ENCODE measurements at places on chromosomes 5 and 9.

DNA sequence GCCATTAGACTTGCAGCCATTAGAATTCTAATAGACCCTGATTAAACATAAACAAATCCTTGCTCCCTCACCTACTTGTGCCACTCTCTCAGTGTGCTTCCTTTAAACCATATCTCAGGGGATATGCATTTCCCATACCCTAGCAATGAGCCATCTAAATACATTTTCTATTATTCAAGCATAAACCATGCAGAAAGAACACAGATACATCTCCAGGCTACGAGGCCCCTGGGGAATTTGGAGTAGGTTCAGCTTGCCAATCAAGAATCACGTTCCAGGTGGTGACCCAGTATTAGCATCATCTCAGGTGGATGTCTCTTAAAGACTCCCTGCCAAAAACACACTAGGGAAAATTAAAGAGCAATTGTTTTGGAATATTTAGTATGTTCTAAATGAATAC lies 93.0 kb upstream of the CCL21 start:
- no peak for DNase-seq

GRCh38 chr5:15790446-15791018 lies 290.6 kb downstream of the FBXL7 start:
- DNase-seq: no peak

- DNase-seq: no peak
Observed at GRCh38 chr9:20670395-20670794, 13.7 kb upstream of the FOCAD start.

- no peak for DNase-seq
Observed at GRCh38 chr9:130997925-130998596, 10.9 kb upstream of the LAMC3 start.

DNA sequence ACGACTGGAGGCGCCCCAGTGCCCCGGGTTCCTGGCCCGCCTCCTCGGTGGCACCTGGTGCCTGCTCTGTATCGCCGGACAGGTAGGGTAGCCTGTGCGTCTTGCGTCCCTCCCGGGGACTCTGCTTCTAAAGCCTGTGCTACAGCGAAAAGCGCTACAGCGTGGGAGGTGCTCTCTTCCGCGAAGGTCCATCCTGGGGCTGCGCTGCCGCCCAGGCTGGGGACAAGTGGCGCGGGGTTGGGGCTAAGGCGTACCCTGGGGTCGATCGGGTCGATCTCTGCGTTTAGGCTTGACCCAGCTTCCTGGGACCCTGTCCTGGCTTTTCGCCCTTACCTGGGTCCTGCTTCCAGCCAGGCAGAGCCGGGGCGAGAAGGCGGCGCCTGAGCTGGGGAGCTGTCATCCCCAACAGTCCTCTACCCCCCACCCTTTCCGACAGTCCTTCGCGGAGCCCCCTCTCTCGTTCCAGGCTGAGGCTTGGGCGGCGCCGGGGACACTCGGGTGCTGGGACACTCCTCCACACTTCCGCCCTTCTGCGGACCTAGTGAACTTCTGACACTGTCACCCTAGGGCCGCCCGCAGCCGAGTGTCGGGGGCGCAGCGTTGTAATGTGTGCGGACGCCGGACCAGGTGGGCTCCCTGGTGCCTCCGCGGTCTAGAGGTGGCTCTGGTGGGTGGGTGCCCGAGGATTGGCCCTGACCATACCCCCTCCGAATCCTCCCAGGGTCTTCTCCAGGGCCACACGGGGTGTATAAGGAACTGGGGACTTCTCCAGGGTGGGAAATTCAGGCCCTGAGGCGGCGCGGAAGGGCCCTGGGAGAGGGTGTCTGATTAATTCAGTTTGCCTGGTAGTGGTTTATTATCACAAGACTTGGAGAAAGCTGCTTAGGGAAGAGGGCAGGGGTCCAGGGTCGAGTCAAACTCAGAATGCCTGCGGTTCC lies 328.2 kb downstream of the SH3GL2 start:
- no peak for DNase-seq

GRCh38 chr5:168822745-168823281 lies 243.6 kb upstream of the PANK3 start:
- DNase-seq: no peak

DNA sequence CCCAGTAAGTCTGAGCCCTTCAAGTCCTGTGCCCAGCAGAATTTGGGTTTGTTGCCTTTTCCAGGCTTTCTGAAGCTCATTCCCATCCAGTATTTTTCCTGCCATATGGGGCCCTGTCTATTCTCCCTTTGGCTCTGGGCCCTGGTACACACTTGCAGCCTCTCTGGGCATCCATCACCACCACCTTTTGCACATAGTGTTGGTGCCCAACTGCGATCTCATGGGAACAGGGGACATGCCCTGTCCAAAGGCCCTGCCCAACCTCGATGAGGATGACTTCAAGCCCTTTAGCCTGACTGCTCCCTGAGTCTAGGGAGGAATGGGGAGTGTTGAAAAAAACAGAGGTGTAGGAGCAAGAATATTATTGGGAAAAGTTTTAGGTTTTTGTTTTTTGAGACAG lies 11.5 kb downstream of the RGS3 start:
- DNase-seq: no peak

- no peak for DNase-seq
Observed at GRCh38 chr5:121987685-121988073, 25.9 kb downstream of the SRFBP1 start.

GRCh38 chr5:41120600-41120999 lies 49.5 kb upstream of the MROH2B start:
- DNase-seq: no peak

- DNase-seq: no peak
Observed at GRCh38 chr9:88587885-88588649, 53.1 kb downstream of the NXNL2 start.

- DNase-seq: no peak
Observed at GRCh38 chr9:134688661-134689320, 47.2 kb downstream of the COL5A1 start.

DNA sequence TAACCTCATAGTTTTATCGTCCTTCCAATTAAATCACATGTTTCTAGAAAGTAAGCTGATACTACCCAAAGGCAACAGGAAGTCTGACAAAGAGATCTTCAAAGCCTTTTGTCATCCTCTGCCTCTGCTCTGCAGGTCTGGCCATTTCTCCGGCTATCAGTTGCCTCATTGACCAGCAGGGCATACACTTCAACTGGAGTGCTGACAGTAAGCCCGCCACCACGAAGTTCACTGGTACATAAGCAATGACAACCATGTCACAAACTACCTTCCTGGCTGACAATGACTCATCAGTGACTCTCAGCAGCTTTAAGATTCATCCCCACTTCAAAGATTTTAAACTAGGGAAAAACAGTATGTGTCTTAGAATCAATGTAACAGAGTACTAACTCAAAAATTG lies 20.6 kb downstream of the SPTLC1 start:
- DNase-seq: no peak

DNA sequence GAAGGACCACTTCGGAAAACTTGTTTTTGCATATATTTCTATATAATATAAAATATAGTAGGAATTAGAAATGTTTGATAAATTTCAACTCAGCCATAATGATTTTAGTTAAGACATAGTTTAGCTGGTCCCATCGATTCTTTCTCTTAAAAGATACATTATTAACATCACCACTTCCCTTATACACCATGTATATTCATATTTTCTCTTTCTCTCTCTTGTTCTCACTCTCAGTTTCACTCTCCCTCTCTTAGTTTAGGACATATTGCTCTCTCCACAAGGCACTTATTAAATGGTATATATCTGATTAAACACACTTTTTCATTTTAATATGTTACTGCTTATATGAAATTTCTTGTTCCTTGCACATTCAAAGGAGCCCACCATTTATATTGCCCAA lies 90.1 kb upstream of the RASEF start:
- no peak for DNase-seq

DNA sequence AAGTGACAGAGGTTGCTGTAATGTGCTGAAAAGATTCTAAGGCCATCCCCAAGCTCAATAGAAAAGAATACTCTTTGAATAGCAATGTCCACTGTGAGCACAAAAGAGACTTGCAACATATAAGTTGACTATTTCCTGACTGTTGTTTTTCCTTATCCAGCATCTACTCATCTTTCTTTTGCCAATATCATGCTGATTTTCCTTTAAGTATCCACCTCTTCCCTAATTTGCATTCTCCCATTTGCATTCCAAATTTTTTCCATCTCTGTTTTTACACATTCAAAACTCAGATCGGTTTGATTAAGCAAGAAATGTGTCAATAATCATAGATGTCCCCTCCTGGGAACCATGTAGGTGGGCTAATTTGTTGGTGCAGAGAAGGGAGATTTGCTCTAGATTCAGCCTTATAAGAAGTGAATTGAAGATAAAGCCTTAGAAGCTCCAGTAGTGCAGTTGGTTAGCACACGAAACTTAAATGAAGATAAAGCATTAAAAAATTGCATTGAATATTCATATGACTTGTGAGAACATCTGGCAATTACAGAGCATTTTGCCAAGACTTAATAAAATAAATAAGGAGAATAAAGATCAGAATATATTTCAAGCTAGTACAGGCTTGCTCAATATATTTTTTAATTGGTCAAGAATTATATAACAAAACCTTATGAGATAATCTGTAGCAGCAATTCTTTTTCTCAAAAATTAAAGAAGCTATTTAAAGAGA lies 267.6 kb downstream of the TMEM167A start:
- no peak for DNase-seq

GRCh38 chr5:165015126-165015525 lies 1509.7 kb downstream of the MAT2B start:
- no peak for DNase-seq

DNA sequence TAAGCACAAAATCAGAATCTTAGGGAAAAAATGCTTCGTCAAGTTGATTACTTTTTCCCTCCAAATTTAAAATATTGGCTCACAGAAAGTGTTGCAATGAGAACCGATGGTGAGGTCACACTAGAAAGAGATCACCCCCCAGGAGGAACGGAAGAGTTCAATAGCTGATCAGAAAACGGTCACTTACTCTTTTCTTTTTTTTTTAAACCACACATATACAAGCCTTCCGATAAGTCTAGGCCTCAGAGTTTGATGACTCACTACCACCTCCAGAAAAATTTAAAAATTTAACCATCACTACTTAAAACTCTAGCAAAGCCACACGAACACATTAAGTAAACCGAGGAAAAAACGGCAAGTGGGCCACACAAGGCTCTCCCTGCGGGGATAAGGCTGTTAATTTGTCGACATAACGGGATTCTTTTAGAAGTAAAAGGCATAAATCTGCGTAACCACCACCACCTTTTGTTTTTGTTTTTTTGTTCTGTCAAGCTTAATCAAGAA lies 1.2 kb downstream of the SURF4 start:
- no peak for DNase-seq

- DNase-seq: no peak
Observed at GRCh38 chr9:121185178-121185745, 16.4 kb downstream of the RAB14 start.

DNA sequence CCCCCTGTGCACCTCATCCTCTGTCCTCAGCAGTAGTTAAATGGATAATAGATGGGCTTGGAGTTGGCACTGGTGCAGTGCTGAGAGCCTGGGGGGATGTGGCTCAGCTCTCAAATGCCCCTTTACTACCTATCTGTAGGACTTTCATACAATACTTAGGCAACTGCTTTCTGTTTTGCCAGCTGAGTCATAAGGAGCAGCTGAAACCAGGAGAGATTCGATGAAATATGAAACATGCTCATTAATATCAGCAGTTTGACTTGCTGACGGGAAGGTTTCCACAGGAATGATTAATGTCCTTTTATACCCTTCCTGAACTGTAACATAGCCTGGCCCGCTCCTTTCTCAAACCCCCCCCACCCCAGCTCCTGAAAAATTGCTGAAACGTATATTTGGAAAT lies 142.6 kb downstream of the SAXO1 start:
- DNase-seq: no peak

GRCh38 chr9:92247296-92247695 lies 46.2 kb downstream of the IARS1 start:
- no peak for DNase-seq

GRCh38 chr9:131739959-131740648 lies at the start of gene RAPGEF1:
RAPGEF1 (minus strand) TSS chr9:131740076; CDS start chr9:131739830, 246 bp downstream.
- no peak for DNase-seq

- DNase-seq: no peak
Observed at GRCh38 chr5:1477341-1477740, 32.1 kb upstream of the SLC6A3 start.

GRCh38 chr5:124677374-124678351 lies 68.8 kb downstream of the ZNF608 start:
- DNase-seq: peak; percentile 78

GRCh38 chr9:76732341-76732958 lies 31.8 kb upstream of the PCA3 start:
- no peak for DNase-seq

GRCh38 chr5:125536582-125536981 lies 790.1 kb upstream of the ZNF608 start:
- DNase-seq: no peak

GRCh38 chr5:148750614-148751013 lies 75.8 kb upstream of the ADRB2 start:
- DNase-seq: no peak

DNA sequence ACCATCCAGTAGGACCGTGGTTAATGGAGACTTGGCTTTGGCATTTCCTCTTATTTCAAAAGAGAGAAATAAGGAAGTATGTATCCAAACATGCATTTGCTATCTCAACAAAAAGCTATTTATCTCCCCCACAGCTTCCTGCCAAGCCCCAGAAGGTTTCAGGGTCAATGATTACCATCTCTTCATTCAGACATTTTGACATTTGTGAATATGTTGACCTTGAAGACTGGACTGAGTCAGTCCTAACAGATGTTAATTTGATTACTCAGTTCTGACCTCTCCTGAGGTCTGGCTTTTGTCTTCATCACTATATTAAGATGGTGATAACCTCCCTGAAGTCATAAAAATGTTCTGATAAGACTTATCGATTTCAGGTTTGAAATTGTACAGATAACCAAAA lies 479.4 kb downstream of the AGTPBP1 start:
- DNase-seq: no peak

DNA sequence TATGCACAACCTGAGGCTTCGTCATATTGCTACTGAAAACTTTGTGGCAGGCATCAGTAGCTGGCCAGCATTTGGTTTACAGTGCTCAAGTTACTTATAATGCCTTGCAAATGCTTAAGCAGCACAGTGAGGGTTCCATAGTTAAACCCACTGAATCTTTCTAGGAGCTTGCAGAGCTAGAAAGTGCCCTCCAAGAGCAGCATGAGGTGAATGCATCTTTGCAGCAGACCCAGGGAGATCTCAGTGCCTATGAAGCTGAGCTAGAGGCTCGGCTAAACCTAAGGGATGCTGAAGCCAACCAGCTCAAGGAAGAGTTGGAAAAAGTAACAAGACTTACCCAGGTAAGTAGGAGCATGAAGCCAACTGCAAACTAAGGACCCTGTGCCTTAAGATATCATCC lies 60.9 kb downstream of the CNTRL start:
- DNase-seq: no peak
